C1 segment of cervical spinal cord (tissue), 14 donors: ENCODE measurements at places on chromosomes 1 and 21.

- DNase-seq = no peak
Measured at GRCh38 chr1:111734856-111735255, 4.3 kb downstream of the INKA2 start.

GRCh38 chr1:234216116-234216703 is 157.0 kb upstream of the COA6 start:
- DNase-seq = no peak

DNA sequence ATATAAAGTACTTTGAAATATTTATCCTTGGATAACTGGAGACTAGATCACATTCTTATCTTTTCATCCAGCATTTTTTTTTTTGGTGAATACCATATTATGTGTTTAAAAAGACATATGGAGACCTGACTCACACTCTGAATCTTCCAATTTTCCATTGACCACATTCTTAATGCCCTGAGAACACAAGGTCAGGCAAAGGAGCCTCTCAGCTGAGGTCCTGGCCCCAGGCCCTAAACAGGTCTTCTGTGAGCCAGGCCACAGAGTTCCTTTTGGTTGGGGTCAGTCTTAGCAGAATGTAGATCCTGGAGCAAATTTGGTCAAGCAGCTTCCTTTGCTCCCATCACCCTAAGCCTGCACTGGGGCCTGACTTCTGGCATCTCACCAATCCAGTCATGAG is 390.1 kb upstream of the ST6GALNAC5 start:
- DNase-seq = no peak

- DNase-seq = no peak
Measured at GRCh38 chr1:63777286-63777685, 3.5 kb downstream of the ROR1 start.

- DNase-seq = no peak
Measured at GRCh38 chr1:228161866-228162265, 3.7 kb upstream of the IBA57 start.

DNA sequence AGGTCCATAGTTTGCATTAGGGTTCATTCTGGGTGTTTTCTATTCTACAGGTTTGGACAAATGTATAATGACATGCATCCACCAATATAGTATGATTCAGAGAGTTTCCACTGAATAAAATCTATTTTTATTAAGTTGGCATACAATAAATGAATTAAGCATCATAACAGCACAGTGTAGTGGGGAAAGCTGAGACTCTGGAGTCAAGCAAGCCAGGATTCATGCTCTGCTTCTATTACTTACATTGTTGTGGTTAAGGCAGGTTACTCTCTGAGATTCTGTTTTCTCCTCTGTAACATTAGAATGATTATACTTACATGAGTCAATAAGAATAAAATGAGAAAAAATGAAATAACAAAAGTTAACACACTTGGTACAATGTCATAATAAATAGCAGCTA is 131.3 kb downstream of the SLC30A10 start:
- DNase-seq = no peak

GRCh38 chr1:13646521-13646920 is 53.5 kb upstream of the PRDM2 start:
- no peak for DNase-seq

DNA sequence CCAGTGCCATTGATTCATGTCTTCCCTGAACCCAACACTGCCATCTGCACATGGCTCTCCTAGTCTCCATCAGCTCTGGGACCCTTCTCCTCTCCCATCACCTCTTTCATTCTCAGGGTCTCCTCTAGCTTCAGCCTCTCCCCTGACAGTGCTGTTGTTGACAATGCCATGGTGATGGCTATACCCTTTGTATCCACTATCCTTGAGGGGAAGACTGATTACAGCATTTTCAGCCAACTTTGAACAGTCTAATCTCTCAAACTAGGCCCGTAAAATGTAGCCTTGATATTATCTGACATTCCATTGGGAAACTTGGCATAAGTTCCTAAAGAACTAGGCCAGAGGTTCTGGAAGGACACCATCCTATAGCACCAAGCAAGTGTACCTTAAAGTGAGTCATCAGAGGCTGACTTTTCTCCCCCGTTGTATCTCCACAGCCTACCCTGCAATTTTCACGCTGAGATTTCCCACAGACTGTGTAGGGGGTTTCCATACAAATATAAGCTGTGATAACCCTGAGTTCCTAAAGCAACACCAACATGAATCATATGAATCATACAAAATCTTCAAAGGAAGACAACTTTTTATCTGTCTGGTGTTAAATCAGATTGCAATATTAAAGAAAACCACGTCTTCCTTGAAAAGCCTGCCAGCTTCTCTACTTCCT is 5.8 kb downstream of the HAO2 start:
- no peak for DNase-seq
